ENCODE measurements at places on chromosomes 3 and 15.

GRCh38 chr3:188539631-188540194 is 385.8 kb downstream of the LPP start:
- DNase-seq, result no peak

- DNase-seq, result no peak
These were observed 11.2 kb upstream of the KPNA4 start for GRCh38 chr3:160576621-160577020.

- no peak for DNase-seq
These were observed 636.1 kb downstream of the MAGI1 start for GRCh38 chr3:65402597-65402996.

DNA sequence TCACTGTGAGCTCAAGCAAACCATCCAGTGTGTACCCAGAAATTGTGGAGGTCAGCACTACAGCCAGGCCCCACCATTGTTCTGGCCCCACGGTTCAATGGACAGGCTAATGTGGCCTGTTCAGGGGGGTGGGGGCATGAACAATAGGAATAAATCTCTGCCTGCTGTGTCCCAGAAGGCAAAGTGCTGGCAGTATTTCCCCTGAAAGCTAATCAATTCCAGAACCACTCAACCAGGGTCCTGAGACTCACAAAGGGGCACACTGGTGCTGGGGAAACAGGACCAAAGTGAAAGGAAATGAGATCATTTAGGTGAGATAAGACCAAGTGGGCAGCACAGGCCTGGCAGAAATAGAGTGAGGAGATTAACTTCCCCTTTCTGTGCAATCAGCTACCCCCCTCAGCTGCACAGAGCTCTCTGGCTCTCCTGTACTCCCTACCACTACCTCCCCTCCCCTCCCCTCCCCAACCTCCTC is 11.5 kb downstream of the CRYGS start:
- no peak for DNase-seq

GRCh38 chr3:172203522-172204258 is 164.3 kb downstream of the FNDC3B start:
- no peak for DNase-seq

DNA sequence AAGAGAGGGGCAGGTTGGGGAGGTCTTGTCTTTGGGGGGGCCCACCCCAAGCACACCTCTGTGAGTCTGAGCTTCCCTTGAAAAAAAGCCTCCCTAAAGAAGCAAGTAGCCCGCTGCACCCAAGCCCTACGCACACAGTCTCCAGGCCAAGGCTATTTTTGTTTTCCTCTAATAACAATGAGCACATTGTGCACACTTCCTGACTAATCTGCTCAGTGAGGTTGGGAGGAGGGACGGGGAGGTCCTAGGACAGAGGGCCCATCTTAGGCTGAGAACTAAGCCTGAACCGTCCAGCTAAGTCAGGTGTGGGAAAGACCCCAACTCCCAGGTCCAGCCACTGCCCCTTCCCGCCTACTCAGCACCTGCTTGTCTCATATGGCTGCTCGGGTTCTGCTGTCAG is 87.2 kb downstream of the HMG20A start:
- DNase-seq, result no peak

GRCh38 chr3:191376516-191377141 is 46.3 kb upstream of the UTS2B start:
- no peak for DNase-seq
